ENCODE measurements at places on chromosomes 6 and 20.

- no peak for DNase-seq
Measured at GRCh38 chr20:44848254-44849015, 37.1 kb upstream of the YWHAB start.

DNA sequence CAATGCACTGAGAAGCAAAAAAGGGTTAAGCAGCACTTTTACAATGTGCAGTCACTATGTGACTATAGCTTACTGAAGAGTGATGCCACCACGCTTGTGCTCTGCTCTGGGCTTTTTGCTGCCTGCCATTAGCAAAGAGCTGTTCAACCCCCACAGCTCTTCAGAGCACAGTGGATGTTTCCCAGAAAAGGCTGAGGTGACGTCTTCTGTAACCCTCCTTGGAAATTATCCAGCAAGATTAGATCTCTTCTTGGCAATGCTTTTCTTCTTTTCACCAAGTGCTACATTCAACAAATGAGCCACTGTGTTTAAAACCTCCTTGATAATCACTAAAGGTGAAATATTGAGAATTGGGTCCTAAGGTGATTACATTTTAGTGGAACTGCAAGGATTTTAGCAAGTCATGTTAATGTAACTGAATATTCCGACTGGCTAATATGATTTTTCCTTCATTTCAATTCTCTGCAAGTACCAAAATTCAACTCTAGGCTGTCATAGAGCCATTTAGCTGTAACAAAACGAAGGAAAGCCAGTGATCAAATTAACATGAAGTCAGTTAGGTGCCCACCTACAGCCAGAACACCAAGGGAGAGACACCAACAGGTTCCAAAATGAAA, 34.9 kb downstream of the ELOVL5 start:
- DNase-seq, result peak; percentile 92

- peak; percentile 74 for DNase-seq
Measured at GRCh38 chr20:8756410-8756809, 312.5 kb upstream of the PLCB4 start.

DNA sequence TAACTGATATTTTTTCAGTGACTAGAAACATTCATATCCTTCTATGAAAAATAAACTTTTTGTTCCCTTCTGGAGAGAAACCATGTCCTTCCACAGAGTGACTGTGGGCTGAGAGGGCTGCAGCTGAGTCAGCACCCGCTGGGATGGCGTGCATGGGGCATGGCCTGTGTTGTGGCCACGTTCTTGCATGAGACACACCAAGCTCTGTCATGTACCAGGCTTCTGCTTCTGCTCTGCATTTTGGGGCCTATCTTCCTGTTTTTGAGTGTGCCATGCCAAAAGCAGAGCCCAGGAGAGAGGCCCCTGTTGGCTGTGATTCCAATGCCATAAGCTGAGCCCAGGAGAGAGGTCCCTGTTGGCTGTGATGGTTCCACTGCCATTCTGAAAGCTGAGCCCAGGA, 10.8 kb downstream of the APMAP start:
- DNase-seq, result no peak

DNA sequence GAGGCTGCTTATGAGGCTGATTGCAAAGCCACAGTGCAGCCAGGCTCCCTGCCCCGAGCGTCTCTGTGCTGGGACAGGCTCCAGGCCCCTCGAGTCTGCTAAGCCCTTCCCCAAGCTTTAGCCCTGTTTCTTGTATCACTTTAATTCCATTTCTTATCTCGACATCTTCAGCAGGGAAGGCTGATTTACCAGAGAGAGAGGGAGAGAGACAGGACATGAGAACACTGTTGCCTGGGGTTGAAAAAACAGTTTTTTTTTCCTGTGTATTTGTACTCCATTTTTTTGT, 386.5 kb downstream of the SMOC2 start:
- no peak for DNase-seq

- no peak for DNase-seq
Measured at GRCh38 chr20:39258253-39258652, 296.1 kb downstream of the DHX35 start.

GRCh38 chr6:116255246-116255800, 1.4 kb upstream of the TSPYL4 start:
- DNase-seq, result no peak

- DNase-seq, result peak; percentile 92
Measured at GRCh38 chr6:31826793-31827285, 699 bp upstream of the HSPA1B start.

GRCh38 chr6:5670381-5670780, 336.3 kb downstream of the NRN1 start:
- no peak for DNase-seq

DNA sequence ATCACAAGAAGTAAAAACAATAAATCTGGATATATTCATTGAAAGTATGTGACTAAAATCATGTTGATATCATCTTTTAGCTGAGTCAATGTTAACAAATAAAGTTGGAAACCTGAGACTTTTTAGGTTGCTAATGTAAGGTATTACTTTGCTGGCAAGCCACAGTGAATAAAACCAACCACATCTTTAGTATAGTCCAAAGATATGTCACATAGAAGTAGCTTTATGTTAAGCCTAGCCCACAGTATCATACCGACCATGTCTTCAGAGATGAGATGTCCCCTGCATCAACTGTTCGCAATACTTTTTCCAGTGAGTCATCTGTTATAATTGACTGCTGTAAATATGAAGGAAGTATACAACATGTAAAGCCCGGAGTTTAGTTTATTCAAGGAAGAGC, 107.6 kb upstream of the MCHR2 start:
- no peak for DNase-seq

DNA sequence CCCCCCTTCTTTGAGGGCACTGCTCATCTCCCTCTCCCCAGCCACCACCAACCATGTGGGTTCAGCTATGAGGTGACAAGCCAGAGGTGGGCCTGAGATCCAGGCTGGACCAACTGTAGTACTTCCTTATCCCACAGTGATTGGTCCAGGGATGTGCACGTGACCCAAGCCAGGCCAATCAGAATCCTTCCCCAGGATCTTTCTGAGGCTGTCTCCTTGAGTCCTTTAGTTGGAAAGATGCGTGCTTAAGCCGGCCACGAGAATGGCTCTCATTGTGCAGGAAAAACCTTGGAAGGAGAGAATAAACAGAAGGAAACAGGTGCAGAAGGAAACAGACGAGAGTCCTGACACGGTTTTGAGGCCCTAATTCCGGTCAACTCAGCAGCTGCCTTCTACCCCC, 39.2 kb downstream of the ZC3H12D start:
- DNase-seq, result no peak

DNA sequence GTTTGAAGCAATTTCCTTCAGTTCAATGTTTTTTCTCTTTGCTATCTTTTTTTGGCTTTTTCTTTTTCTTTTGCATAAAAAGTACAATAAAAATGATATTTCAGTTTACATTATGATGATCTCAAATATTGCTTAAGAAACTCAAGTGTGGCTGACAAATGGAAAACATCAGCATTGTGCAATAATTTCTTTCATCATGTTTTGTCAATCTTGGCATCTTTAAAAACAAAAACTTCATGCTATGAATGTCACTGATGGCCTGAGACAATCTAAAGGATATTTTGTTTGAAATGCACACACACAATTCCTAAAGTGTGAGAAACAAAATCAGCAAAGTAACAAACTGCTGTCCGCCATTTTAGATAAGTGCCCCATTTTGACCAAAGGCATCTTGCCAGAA, 13.9 kb upstream of the MTCL3 start:
- DNase-seq, result peak; percentile 63

- DNase-seq, result peak; percentile 76
Measured at GRCh38 chr6:126040826-126041225, 54.5 kb downstream of the TRMT11 start.

- no peak for DNase-seq
Measured at GRCh38 chr20:14860410-14860814, 523.0 kb upstream of the FLRT3 start.

DNA sequence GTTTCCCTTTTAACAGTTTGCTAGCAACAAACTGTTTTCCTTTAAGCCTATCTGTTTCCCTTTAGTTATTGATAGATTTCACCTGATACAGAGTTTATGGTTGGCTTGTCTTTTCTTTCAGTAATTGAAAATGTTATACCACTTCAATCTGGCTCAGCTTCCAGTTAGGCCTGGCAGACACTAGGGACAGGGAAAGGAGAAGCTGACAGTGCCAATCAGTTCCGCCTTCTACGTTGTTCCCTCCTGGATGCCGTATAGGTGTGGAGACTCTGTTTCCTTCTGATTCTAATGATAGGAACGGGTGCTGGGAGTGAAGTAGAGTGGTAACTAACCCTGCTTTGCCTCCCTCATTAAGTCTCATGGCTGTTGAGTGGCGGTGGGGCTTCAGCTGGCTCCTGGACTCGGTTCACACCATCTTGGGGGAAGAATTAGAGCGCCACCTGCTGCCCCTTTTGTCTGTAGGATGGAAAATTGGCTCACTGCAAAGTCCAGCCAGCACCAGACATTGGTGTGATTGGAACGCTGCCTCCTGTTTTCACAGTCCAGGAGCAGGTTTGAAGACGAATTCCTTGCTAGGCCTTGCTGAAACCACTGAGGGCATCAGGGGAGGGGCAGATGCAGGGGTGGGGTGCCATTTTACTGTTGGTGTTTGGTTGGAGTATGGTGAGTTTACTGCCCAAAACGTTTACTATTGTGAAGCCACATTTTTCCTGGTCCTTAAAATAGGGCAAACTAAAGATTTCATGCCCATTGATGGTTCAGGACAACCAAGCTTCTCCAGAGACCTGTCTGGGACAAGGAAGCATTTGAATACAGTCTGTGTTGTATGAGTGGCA, 1729.5 kb downstream of the GRIK2 start:
- peak; percentile 30 for DNase-seq

DNA sequence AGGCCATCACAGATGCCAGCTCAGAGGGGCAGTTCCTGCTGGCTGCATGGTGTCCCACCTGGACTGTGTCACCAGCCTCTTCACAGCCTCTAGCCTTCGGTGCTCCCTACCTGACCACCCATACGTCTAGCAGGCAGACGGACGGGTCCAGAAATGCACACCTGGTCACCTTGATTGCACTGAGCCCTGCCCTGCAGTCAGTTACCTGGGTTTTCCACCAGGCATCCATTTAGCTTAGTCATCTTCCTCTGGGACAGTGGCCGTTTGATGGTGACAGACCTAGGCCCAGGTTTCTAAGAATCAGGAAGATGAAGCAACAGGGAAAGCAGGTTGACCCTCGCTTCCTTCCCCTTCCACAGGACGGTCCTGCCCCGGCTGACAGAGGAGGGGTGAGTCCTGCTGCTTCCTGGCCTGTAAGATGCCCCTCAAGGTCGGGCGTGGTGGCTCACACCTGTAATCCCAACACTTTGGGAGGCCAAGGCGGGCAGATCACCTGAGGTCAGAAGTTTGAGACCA, 9.8 kb upstream of the BPI start:
- DNase-seq, result no peak

- no peak for DNase-seq
Measured at GRCh38 chr6:146855889-146856288, 257.1 kb downstream of the ADGB start.

DNA sequence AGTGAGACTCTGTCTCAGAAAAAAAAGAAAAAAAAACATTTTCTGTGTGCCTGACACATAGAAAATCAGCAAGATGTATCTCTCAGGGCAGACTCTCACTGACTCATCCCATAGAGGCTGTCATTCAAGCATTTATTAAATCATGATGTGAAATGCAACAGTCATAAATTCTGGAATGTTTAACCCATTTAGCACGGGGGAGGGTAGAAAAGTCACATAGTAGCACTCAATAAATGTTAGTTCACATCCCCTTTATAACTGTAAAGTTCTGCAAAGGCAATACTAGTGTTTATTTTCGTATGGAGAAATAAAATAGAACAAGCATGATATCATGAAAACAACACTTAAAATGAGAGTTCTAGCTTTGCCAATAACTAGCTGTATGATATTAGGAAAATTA, 15.5 kb upstream of the CARMIL1 start:
- no peak for DNase-seq

GRCh38 chr20:45783656-45784294, 7.9 kb downstream of the WFDC3 start:
- DNase-seq, result peak; percentile 20

DNA sequence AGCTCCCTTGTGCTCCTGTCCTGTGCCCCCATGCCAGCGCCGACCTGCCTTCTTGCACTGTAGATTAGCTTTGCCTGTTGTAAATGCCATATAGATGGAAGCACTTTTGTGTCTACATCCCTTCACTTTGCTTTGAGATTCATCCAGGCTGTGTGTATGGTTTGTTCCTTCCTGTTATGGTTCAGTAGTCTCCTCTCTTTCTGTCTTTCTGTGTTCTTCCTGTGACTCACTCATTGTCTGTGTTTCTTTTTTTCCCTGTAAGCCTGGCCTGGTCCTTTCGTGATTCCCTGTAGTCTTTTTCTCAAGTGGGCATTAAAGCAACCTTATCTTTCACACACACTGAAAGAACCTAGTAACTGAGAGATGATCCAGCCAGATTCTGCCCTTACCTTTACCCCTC, 66.6 kb downstream of the JARID2 start:
- DNase-seq, result peak; percentile 52

- DNase-seq, result no peak
Measured at GRCh38 chr20:3898639-3899038, 9.5 kb downstream of the PANK2 start.

- DNase-seq, result no peak
Measured at GRCh38 chr6:21100991-21101390, 492.6 kb upstream of the SOX4 start.

GRCh38 chr6:161076181-161076677, 84.7 kb downstream of the MAP3K4 start:
- peak; percentile 36 for DNase-seq

GRCh38 chr20:8948442-8949020, 120.4 kb upstream of the PLCB4 start:
- no peak for DNase-seq

- peak; percentile 28 for DNase-seq
Measured at GRCh38 chr6:131159578-131159977, 24.3 kb downstream of the AKAP7 start.

DNA sequence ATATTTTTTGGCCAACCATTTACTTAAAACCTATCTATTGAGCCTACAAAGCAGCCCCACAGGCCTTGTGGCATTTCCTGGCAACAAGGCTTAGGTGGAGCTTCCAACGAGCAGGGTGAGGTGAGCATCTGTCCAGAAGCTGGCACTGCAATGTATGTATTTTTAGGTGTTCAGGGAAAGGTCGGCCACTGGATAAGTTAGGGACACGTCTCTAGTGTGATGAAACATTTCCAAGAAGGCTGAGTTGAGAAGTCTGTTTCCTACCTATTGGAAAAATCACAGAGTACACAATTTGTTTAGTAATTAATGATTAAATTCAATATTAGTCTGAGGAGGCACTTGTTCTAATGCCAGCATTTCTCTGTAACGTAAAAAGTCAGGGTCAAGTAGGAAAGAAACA, 17.8 kb upstream of the RCAN2 start:
- no peak for DNase-seq

DNA sequence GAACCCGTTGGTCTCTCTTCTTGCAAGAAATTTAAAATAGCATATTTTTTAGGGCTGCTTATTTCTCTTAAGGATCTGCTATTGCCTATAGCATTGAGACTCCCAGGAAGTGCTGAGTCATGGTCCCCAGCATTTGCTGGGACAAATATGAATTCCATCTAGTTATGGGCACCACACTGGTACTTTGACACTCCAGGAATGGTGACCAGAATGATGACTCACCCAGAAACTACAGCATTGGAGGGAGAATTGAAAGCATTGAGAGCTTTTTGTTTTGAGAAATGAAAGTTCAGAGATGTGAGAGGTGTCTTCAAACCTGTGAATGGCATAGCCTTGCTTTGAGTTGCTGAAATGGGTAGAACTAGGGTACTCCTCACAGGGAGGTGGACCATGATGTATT, 699.7 kb downstream of the DHX35 start:
- peak; percentile 14 for DNase-seq

- no peak for DNase-seq
Measured at GRCh38 chr6:87724983-87725811, 23.2 kb upstream of the AKIRIN2 start.

GRCh38 chr6:108948181-108948661, 100.0 kb downstream of the ARMC2 start:
- no peak for DNase-seq

- DNase-seq, result no peak
Measured at GRCh38 chr6:44415449-44415848, 27.9 kb downstream of the CDC5L start.
